ENCODE measurements at places on chromosomes 11 and 22. TPM values are rescaled to one million over a fixed set of nuclear protein-coding genes. Genes with fewer than 3 reads are reported as not detected.

DNA sequence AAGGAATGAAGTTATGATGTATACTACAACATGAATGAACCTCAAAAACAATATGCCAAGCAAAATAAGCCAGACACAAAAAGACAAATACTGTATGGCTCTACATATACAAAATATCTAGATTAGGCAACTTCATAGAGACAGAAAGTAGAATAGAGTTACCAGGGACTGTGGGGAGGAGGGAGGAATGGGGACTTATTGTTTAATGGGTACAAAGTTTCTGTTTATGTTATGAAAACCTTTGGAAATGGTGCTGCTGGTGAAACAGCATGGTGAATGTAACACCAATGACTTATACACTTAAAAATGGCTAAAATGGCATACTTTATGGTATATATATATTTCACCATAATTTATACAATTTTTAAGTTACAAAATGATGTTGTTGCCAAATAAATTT lies 4.1 kb downstream of the AQP11 start:
- H3K27ac ChIP-seq, result no peak overlapping the region
- no peaks in the 10 kb centered on the region for H3K27me3 ChIP-seq
- no peak overlapping the region for H3K4me3 ChIP-seq
- DNase-seq, result no peak

GRCh38 chr11:14953904-14954303 lies 18.2 kb downstream of the CALCA start:
- no peak overlapping the region for H3K27ac ChIP-seq
- H3K27me3 ChIP-seq, result no peaks in the 10 kb centered on the region
- no peak overlapping the region for H3K4me3 ChIP-seq
- DNase-seq, result no peak

GRCh38 chr11:61160487-61161189 lies 588 bp downstream of the VPS37C start:
- H3K36me3 ChIP-seq, result no peaks in the 10 kb centered on the region
- H3K4me1 ChIP-seq, result peaks cover 53% of the 10 kb centered on the region
- H3K27ac ChIP-seq, result peak overlapping the region; percentile 98
- no peaks in the 10 kb centered on the region for H3K27me3 ChIP-seq
- H3K4me3 ChIP-seq, result peak overlapping the region; percentile 59
- no peak for DNase-seq

DNA sequence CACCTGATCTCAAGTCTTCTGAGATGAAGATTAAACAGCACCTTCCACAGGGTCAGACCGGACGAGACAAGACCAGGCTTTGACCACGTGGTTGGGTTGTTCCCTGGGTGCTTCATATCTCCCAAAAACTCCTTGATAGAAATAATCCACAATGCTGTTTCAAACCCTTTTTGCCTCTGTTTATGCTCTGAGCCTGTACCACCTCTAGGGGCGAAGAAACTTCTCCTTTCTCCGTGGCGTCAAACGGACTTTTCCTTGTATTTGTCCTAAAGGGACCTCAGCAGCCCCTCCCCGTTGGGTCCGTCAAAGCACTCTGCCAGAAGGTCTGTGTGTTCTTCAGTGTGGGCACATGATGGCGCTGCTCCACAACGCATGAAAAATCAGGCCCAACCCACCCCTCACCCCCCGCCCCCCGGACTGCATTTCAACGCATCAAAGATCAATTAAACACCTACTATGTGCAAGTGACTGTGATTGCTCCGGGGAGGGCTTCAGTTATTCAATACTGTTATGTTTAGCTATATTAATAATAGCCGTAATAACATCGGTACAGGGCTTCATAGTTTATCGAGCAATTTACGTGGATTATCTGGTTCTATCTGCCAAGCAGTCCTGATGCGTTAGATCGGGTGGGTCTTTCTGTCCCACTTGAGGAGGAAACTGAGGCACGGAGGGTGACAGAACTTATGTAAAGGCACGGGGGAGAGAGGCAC lies 17.3 kb upstream of the EIF3D start:
- H3K4me3 ChIP-seq, result no peak overlapping the region
- peaks cover 38% of the 10 kb centered on the region for H3K4me1 ChIP-seq
- DNase-seq, result no peak
- no peaks in the 10 kb centered on the region for H3K36me3 ChIP-seq
- H3K27me3 ChIP-seq, result peaks cover 42% of the 10 kb centered on the region

DNA sequence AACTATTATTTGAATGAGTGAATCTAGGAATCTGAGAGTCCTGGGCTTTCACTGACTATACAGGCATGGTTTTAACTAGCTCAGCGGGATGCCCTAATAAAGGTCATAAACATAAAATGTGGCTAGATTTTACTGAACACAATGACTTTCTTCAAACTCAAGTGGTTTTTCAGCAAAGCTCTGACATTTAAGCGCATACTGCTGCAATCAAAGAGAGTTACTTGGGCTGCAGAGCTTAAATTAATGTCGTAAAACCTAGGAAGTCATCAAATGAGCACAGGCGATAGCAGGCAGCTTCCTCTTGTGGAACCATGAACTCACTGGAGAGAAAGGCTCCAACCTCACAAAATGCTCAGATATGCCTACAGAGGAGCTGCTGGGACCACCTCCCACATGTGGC lies 6.7 kb downstream of the CSNK2A3 start:
- no peaks in the 10 kb centered on the region for H3K36me3 ChIP-seq
- no peak overlapping the region for H3K4me3 ChIP-seq
- DNase-seq, result no peak
- no peaks in the 10 kb centered on the region for H3K4me1 ChIP-seq
- no peak overlapping the region for H3K27ac ChIP-seq
- no peaks in the 10 kb centered on the region for H3K27me3 ChIP-seq

- no peak overlapping the region for H3K4me3 ChIP-seq
- peak overlapping the region; percentile 82 for H3K27ac ChIP-seq
- H3K4me1 ChIP-seq, result peaks cover 26% of the 10 kb centered on the region
- DNase-seq, result no peak
- H3K36me3 ChIP-seq, result no peaks in the 10 kb centered on the region
These were observed 48.0 kb downstream of the MCHR1 start for GRCh38 chr22:40727070-40727963.

DNA sequence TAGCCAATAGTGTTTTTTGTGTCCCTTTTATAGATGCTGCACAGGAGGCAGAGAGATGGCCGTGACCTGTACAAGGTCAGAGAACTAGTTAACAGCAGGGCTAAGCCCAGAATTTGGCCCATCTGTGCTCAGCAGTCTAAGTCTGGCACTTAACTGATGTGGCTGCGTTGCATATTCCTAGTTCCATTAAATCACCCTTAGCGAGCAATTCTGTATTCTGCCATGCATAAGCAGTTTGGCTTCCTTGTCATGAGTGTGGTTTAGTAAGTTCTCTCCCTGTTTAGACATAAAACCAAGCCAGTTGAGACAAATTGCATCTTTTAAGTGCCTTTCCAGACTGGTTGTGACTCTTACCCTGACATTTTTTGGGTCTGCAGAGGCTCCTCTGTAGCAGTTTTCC lies 230.6 kb upstream of the TENM4 start:
- no peak overlapping the region for H3K4me3 ChIP-seq
- H3K27ac ChIP-seq, result no peak overlapping the region

Gene SCN4B
- total RNA-seq, result 0.87 TPM

Gene FIBIN
- total RNA-seq, result 9.8 TPM

Gene SLC5A4
- 0.23 TPM for total RNA-seq
